ENCODE measurements at places on chromosomes 13 and 19.

GRCh38 chr19:46372901-46373490 is 26.1 kb downstream of the PPP5C start:
- DNase-seq, result no peak
- peak overlapping the region; percentile 35 for H3K27ac ChIP-seq
- no peak overlapping the region for H3K4me3 ChIP-seq
- no peaks in the 10 kb centered on the region for H3K27me3 ChIP-seq

- no peak overlapping the region for H3K4me3 ChIP-seq
- H3K27me3 ChIP-seq, result no peaks in the 10 kb centered on the region
- H3K4me1 ChIP-seq, result peaks cover 27% of the 10 kb centered on the region
- H3K27ac ChIP-seq, result no peak overlapping the region
- H3K36me3 ChIP-seq, result no peaks in the 10 kb centered on the region
- DNase-seq, result no peak
Measured at GRCh38 chr19:40400559-40400958, 10.6 kb upstream of the HIPK4 start.

GRCh38 chr19:3381701-3382372 is 15.5 kb downstream of the NFIC start:
- H3K27me3 ChIP-seq, result no peaks in the 10 kb centered on the region
- H3K36me3 ChIP-seq, result peaks cover 12% of the 10 kb centered on the region
- H3K27ac ChIP-seq, result peak overlapping the region; percentile 97
- DNase-seq, result no peak

DNA sequence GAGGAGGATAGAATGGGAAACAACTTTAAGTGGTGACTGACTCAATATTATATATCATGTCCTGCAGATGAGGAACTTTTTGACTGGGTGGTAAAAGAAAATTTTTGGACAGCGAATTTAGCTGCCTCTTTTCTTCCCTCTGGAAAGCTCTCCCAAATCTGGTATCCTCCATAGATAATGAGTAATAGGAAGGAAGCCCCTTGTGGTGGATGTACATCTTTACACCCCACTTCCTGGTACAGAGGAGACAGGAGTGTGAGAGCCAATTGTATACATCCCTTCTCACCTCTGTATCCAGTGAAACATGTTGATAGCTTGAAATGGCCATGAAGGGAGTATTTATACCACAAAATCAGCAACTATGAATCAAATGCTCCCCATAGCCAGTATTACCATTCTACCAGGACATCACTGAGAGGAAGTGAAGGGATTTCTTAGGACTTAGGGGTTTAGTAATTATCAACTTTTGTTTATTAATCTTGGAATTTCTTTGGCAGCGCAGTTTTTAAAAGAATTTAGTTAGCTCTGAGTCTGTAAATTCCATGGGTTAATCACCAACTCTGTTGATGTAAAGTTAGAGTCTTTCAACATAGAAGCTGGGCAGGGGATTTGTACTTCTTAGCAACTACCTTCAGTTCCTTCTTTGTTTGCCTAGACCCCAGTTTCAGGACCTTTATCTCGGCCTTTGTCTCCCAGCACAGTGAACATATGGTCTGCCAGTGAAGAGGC is 17.0 kb upstream of the TDRD3 start:
- H3K27ac ChIP-seq, result no peak overlapping the region
- H3K4me3 ChIP-seq, result no peak overlapping the region
- H3K4me1 ChIP-seq, result no peaks in the 10 kb centered on the region
- H3K36me3 ChIP-seq, result no peaks in the 10 kb centered on the region
- no peaks in the 10 kb centered on the region for H3K27me3 ChIP-seq

DNA sequence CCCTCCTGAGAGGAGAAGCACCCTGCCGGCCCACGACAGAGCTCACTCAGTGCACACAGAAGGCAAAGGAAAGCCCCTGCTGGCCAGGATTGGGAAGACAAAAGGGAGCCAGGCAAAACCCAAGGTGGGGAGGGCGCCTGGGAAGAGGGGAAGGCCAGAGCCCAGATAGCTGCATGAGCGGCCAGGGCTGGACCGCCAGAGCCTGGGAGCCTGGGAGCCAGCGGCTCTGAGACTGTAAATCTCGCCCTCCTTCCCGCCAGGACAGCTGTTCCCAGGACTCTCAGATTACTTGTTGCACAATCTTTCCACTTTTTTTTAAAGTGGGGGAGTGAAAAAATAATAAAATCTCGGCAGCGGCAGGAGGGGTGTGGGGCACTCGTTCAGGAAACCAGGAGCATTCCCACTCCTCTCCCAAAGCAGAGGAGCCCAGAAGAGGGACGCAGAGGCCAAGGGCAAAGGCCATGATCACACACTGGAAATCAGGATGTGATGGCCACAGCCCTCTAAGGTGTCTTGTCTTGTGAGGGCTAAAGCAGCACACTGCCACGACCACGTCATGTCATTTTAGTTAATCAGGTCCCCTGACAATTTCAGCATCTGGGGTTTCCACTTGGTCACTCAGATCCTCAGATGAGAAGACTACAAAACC is 19.6 kb upstream of the EPHX3 start:
- peak overlapping the region; percentile 91 for H3K27ac ChIP-seq
- H3K4me1 ChIP-seq, result peaks cover 70% of the 10 kb centered on the region
- DNase-seq, result peak; percentile 94
- H3K4me3 ChIP-seq, result peak overlapping the region; percentile 1
- H3K27me3 ChIP-seq, result no peaks in the 10 kb centered on the region

DNA sequence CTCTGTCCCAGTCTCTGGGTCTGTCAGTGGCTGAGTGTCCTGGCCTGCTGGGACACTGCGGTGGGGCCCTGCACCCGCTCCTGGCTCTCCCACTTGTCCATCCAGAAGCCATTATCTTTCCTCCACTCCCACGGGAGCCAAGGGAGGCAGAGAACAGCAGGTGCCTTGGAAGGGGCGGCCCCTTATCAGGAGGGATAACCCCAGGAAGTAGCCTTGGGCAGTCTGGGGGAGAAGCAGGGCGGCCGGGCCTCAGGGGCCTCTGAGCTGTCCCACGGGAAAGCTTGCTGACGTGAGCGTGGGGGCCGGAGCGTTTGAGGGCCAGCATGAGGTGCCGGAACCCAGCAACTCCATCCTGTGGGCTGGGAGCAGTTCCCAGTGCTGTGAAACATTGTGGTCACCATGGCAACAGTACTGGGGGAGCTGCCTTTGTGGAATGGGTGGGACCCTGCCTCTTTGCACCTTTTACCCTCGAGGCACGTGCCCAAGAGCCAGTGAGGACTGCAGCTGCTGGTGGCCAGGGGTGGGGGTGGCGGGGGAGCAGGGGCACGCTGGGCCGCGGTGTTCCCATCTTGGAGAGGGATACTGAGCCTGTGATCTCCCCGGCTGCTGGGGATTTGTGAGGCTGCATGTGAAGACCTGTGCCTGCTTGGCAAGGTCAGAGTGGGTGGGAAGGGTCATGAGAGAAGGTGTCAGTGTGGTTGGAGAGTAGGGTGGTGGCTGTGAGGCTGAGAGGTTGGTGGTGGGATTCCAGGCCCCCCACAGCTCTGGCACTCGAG is 20.9 kb downstream of the KLHL26 start:
- H3K27ac ChIP-seq, result peak overlapping the region; percentile 90
- peaks cover 43% of the 10 kb centered on the region for H3K4me1 ChIP-seq
- DNase-seq, result no peak

DNA sequence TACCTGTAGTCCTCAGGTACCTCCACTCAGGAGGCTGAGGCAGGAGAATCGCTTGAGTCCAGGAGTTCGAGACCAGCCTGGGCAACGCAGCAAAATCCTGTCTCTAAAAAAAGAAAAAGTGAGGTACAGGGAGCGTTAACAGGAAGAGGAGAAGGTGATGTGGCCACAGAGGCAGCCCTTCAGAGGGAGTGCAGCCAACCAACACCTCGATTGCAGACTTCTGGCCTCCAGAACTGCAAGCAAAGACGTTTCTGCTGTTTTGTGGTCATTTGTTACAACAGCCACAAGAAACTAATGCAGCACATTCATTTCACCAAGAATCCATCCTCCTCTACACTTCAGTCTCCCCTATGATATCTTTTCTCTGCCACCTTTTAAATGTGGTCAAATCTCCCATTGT is 145.2 kb downstream of the USP12 start:
- H3K27me3 ChIP-seq, result no peaks in the 10 kb centered on the region
- no peaks in the 10 kb centered on the region for H3K36me3 ChIP-seq
- H3K4me1 ChIP-seq, result peaks cover 7% of the 10 kb centered on the region
- no peak overlapping the region for H3K27ac ChIP-seq
- no peak overlapping the region for H3K4me3 ChIP-seq

GRCh38 chr13:34250151-34250670 is 432.3 kb downstream of the RFC3 start:
- H3K4me3 ChIP-seq, result no peak overlapping the region
- H3K27me3 ChIP-seq, result no peaks in the 10 kb centered on the region
- no peak overlapping the region for H3K27ac ChIP-seq
- no peak for DNase-seq

DNA sequence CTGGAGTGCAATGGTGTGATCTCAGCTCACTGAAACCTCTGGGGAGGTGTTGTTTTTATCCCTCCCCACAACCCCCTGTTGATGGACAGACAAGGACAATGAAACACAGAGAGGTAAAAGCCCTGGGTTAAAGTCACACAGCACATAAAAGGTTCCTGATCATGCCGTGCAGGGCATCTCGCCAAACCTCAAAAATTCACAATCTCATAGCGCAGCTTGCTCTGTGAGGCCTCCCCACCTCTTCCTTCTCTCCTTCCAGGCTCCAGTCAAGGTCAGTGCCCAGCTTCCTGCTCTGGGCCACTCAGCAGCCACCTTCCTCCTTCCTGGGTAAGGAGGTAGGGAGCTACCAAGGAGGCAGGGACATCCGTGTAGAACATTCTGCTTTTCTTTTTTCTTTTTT is 2.3 kb downstream of the FUT2 start:
- no peaks in the 10 kb centered on the region for H3K36me3 ChIP-seq
- no peak for DNase-seq
- H3K27me3 ChIP-seq, result no peaks in the 10 kb centered on the region
- no peak overlapping the region for H3K4me3 ChIP-seq
- peaks cover 13% of the 10 kb centered on the region for H3K4me1 ChIP-seq

DNA sequence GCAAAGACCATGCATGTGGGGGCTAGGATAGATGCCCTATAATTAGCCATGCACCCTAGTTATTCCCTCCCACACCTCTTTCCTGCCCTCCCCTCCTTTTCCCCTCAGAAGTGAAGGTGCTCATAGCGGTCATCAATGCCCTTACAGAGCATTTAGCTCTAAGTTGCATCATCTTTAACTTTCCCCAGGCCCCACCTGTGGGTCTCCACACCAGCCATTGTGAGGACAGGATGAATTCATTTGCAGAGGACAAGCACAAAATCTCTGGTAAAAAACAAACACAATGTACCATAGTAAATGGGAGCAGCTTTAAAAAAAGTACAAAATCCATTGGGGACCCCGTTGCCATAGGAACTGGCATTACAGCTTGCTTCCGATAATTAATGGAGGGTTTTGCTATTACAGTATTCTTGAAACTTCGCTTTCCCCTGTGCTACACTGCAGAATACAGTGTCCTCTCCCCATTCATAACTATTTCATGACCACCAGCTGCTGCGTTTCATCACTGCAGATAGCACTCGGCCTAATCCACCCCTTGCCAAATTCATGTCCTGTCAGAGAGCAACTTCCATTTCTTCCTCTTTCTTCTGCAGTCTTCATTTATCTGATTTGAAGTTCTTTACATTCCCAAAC is 110.5 kb downstream of the ZDHHC20 start:
- no peaks in the 10 kb centered on the region for H3K4me1 ChIP-seq
- H3K27ac ChIP-seq, result no peak overlapping the region
- H3K4me3 ChIP-seq, result no peak overlapping the region
- H3K36me3 ChIP-seq, result no peaks in the 10 kb centered on the region

GRCh38 chr13:26677156-26677555 is 83.4 kb downstream of the GPR12 start:
- no peaks in the 10 kb centered on the region for H3K4me1 ChIP-seq
- no peak overlapping the region for H3K4me3 ChIP-seq
- no peak overlapping the region for H3K27ac ChIP-seq
- H3K36me3 ChIP-seq, result no peaks in the 10 kb centered on the region
- DNase-seq, result no peak
- H3K27me3 ChIP-seq, result no peaks in the 10 kb centered on the region

DNA sequence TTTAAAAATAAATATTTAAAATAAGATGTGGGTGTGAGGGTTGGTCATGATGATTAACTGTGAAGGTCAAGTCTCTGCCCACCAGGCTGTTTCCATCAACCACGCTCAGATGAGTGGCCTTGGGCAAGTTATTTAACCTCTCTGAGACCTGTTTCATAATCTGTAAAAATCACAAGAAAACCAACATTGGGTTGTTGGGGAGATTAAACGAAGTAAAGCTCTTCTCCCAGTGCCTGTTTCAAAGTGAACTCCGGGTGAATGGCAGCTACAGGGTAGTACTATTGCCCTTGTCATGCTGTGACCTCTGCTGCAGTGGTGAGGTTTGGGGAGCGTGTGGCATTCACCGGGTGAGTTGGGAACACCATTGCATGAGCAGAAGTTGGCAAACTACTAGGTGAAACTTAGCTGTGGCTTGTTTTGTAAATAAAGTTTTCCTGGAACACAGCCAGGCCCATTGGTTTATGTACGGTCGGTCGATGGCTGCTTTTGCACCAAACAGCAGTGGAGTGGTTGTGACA is 153.2 kb downstream of the USP12 start:
- no peaks in the 10 kb centered on the region for H3K27me3 ChIP-seq
- H3K4me3 ChIP-seq, result no peak overlapping the region
- H3K36me3 ChIP-seq, result no peaks in the 10 kb centered on the region
- DNase-seq, result no peak
- H3K27ac ChIP-seq, result no peak overlapping the region
- H3K4me1 ChIP-seq, result peaks cover 7% of the 10 kb centered on the region

DNA sequence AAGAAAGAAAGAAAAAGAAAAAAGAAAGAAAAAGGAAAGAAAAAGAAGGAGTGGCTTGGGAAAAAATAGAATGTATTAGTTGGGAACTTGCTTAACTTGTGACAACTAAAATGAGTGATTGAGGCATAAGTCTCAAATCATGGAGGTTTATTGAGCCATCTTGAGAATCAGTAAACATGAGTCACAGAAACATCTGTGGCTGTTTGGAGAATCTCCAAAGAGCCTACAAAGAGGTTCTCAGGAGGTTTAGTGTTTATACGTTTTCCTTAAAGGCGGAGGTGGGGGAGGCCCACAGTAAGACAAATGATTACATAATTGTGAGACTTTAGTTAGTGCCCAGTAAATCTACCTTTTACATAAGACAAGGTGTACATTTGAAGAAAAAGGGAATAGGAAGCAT is 38.6 kb downstream of the WDR87 start:
- no peaks in the 10 kb centered on the region for H3K36me3 ChIP-seq
- H3K27me3 ChIP-seq, result no peaks in the 10 kb centered on the region
- no peak for DNase-seq
- H3K27ac ChIP-seq, result no peak overlapping the region
- H3K4me3 ChIP-seq, result no peak overlapping the region

All from vagina (tissue), 2 donors.